Tibial artery (tissue), 4 donors: ENCODE measurements at places on chromosomes 2 and 18.

- no peak overlapping the region for H3K4me3 ChIP-seq
- DNase-seq: no peak
- no peaks in the 10 kb centered on the region for H3K36me3 ChIP-seq
- no peak overlapping the region for H3K27ac ChIP-seq
These were observed 179.1 kb downstream of the ANKRD44 start for GRCh38 chr2:197131558-197131855.

GRCh38 chr2:108835040-108835439 is 48.5 kb downstream of the CCDC138 start:
- no peaks in the 10 kb centered on the region for H3K27me3 ChIP-seq
- H3K4me3 ChIP-seq: no peak overlapping the region
- H3K4me1 ChIP-seq: no peaks in the 10 kb centered on the region
- no peak overlapping the region for H3K27ac ChIP-seq
- DNase-seq: no peak

DNA sequence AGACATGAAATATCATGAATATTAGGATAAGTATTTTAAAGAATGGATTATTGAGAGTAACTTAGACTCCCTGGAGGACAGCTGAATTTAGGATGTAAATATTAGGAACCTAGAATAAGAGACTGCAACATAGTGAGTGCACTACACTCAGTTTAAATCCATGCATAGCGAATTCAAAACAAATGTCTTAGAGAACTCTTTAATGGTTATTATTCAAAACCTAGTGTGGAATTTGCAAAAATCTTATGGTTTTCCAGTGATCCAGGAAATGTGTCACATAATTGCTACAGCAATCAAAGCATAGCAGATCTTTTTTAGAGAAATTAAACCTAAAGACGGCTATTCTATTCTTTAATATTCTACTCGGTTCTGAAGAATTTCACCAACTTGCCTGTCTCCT is 239.0 kb downstream of the TMX3 start:
- H3K27me3 ChIP-seq: no peaks in the 10 kb centered on the region
- DNase-seq: no peak
- no peaks in the 10 kb centered on the region for H3K4me1 ChIP-seq
- no peak overlapping the region for H3K27ac ChIP-seq
- no peak overlapping the region for H3K4me3 ChIP-seq
- H3K36me3 ChIP-seq: no peaks in the 10 kb centered on the region

GRCh38 chr2:99812426-99812825 is 322.6 kb upstream of the REV1 start:
- no peak overlapping the region for H3K27ac ChIP-seq
- no peaks in the 10 kb centered on the region for H3K4me1 ChIP-seq
- no peak overlapping the region for H3K4me3 ChIP-seq
- H3K27me3 ChIP-seq: no peaks in the 10 kb centered on the region
- H3K36me3 ChIP-seq: no peaks in the 10 kb centered on the region

DNA sequence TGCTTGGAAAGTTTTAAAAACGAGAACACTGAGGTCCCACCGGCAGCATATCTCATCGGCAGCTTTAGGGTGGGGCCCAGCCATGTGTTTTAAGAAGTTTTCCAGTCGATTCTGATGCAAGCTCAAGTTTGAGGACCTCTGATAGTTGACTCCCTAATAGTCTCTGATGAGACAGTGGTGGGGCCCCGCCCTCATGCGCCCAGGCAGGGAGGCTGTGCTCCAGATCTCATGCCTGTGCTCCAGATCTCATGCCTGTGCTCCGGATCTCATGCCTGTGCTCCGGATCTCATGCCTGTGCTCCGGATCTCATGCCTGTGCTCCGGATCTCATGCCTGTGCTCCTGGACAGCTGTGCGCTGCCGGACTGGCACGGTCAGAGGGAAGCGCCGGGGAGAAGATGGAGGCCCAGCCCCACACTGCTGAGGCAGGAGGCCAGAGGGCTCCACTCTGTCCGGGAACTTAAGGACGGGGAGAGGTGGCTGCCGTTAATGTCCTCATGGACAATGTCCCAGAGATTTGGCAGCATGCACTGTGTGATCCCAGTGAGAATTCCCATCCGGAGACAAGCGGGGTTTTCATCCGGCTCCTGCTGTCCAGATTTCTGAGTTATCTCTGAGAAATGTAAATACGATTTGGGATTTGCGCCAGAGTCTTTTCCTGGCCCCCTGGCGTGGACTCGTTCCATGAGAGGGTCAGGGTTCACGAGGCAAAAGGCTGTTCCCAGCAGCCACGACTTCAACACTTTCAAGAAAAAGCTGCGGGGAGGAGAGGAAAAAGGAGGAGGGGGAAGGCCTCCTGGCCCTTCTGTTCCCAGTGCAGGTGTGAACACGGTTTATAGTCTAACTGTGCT is 9.4 kb upstream of the COLEC11 start:
- H3K27me3 ChIP-seq: no peaks in the 10 kb centered on the region
- H3K4me1 ChIP-seq: no peaks in the 10 kb centered on the region
- H3K36me3 ChIP-seq: peaks cover 36% of the 10 kb centered on the region

DNA sequence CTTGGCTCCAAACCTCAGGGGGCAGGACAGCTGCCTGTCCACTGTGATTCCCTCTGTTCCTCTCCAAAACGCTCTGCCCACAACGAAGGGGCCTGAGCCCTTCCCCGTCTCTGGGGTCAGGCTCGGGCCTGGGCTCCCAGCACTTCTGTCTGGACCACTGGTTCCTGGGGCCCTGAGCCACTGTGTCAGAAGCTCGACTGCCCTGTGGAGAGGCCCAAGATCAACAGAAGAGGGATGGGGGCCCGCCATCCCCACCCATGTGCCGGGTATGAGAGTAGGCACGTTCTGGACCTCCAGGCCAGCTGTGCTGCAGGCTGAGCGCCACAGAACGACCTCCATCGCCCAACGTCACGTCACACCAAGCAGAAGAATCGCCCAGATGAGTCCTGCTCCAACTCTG is 119.9 kb upstream of the HS6ST1 start:
- no peak overlapping the region for H3K4me3 ChIP-seq
- no peaks in the 10 kb centered on the region for H3K27me3 ChIP-seq

DNA sequence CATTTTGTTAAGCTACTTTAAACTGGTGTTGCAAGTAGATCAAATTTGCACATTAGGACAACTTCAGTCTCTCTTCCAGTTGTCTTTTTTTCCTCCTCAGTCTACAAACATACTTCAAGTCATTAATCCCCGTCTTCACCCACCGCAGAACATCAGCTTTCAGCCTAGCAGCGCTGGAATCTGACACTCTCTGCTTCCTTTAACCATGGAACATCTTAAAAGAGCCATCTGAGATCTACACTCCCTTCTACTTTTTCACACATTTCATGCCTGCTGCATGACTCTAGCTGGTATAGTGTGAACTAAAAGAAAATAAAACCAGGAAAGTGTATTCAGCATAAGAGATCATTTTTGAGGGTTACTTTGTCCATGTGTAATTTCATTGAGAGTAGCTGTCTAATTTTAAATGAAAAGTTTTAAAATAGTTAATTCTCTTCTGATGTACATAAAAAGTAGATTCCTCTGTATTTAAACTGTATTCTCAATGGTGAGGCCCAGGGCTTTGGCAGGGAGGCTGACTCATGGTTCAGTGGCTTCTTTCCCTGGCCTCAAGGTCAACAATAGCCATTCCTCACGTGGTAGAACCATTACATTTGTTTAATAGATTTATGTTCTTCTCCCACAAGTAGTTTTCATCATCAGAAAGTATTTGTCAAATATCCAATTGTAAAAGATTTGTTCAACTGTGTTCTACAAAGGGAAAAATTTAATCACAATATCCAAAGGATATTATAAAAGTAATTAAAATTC is 16.5 kb downstream of the SGPP2 start:
- H3K4me3 ChIP-seq: no peak overlapping the region
- no peaks in the 10 kb centered on the region for H3K36me3 ChIP-seq
- no peak for DNase-seq
- no peaks in the 10 kb centered on the region for H3K4me1 ChIP-seq

GRCh38 chr18:27301615-27302378 is 116.7 kb upstream of the CHST9 start:
- no peaks in the 10 kb centered on the region for H3K27me3 ChIP-seq
- DNase-seq: no peak
- no peaks in the 10 kb centered on the region for H3K36me3 ChIP-seq
- no peaks in the 10 kb centered on the region for H3K4me1 ChIP-seq
- H3K27ac ChIP-seq: no peak overlapping the region

GRCh38 chr2:9221223-9221622 is 14.6 kb downstream of the ASAP2 start:
- H3K4me3 ChIP-seq: no peak overlapping the region
- no peaks in the 10 kb centered on the region for H3K27me3 ChIP-seq
- H3K27ac ChIP-seq: no peak overlapping the region
- no peaks in the 10 kb centered on the region for H3K36me3 ChIP-seq

DNA sequence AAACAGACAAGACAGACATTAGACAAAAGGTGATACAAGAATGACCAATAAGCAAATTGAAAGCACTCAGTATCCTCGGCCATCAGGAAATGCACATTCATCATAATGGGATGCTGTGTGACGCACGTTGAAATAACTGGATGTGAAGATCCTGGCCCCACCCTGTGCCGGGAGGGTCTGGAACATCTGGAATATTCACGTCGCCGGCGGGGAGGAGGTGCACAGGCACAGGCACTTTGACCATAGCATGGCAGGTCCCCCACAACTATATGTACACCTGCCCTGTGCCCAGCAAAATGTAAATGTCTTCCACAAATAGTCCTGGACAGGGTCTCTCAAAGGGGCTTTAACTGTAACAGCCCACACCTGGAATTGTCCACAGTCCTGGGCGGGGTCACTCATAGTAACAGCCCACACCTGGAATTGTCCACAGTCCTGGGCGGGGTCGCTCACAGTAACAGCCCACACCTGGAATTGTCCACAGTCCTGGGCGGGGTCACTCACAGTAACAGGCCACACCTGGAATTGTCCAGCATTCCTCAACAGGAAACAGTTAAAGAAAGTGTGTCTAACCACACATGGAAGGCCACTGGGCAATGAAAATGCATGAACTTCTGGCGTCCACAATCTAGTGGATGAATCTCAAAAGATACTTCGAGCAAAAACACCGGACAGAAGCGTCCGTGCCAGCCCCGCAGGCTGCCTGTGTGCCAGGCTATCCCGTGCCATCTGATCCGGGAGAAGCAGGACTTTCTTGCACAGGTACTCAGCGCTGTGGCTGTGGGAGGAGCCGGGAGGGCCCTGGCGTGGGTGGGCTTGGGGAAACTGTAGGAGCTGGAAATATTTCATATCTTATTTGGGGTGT is 113.4 kb downstream of the RTP5 start:
- H3K27ac ChIP-seq: no peak overlapping the region
- H3K27me3 ChIP-seq: no peaks in the 10 kb centered on the region
- no peaks in the 10 kb centered on the region for H3K4me1 ChIP-seq
- H3K4me3 ChIP-seq: no peak overlapping the region
- DNase-seq: no peak

GRCh38 chr18:67260841-67261240 is 255.7 kb downstream of the DSEL start:
- no peak overlapping the region for H3K4me3 ChIP-seq
- H3K27me3 ChIP-seq: no peaks in the 10 kb centered on the region
- no peaks in the 10 kb centered on the region for H3K36me3 ChIP-seq
- no peak for DNase-seq
- peaks cover 14% of the 10 kb centered on the region for H3K4me1 ChIP-seq
